Fibroblast of skin of right biceps (primary cell): ENCODE measurements at places on chromosomes 16 and 17.

DNA sequence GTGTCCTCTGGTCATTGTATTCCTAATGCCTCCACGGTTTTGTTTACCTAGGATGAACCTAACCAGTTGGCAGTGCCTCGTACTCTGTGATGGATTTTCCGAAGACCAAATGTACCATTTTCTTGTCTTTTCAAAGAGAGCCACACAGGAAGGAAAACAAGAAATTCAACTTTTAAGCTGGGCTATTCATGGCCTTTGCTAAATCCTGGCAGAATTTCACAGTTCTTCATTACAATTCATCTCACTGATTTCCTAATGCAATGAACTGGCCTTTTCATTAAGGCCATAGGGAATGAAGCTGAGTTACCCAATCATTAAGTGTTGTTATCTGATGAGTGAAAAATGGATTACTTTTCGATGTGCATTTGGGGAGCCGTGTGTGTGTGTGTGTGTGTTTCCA is 7.9 kb upstream of the KCNJ16 start:
- DNase-seq = no peak

DNA sequence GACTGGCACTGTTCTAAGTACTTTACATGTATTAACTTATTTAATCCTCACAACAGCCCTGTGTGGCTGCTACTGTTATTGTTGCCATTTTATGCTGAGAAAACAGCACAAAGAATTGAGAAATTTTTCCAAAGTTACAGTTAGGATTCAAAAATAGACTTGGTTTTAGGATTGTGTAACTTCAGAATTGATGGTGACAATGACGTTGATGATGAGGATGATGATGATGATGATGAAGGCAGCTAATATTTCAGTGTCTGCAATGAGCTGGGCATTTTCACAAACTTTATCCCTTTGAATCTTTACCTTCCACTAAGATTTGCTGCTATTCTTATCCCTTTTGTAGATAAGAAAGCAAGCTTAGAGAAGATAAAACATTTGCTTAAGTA is 22.1 kb downstream of the PRKCB start:
- DNase-seq = no peak

DNA sequence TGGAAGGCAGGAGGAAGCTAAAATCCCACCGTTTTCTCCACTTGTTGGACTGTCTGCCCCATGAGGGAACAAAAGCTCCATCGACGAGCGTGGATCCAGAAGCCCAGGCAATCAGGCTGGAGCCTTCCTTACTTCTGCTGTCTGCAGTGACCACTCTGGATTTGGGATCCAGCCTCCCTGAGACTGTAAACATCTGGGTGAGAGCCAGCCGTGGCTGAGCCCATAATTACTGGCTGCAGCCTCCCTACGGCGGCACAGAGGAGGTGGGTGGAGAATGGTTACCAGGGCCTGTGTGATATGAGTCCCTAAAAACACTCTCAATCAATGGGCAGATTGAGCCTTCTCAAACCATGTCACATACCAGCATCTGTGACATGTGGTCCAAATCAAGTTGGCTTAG is 158.2 kb downstream of the FOXL1 start:
- no peak for DNase-seq

DNA sequence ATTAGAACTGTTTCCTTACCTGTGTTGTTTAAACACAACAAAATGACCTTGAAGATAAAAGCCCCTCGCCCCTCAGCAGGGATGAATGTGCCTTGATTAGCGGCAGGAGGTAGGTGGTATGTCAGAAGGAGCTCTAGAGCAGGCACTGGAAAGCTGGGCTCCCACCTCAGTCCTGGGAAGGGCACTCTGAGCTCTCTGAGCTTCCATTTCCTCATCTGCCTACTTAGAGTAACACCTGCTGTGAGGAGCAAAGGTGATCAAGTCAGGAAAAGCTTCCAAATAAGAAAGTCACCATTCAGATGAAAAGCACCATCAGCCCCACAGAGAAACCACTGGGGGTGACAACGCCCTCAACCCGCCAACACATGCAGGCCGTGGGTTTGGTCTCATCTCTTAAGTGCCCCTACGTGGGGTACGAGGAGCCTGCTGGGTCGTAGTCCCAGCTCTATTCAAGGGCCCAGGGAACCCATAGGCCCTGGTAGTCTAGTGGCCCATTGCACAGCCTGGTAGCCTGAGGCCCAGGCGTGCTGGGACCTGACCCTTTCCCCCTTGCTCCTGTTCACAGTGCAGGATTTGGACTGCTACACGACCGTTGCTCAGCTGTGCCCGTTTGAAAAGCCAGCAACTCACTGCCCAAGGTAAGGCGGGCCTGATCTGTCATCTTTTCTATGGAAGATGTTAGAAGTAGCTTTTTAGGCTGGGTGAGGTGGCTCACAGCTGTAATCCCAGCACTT is 57.3 kb downstream of the CRISPLD2 start:
- DNase-seq = no peak

- peak; percentile 21 for DNase-seq
Observed at GRCh38 chr17:30263552-30264333, 28.0 kb downstream of the BLMH start.

- no peak for DNase-seq
Observed at GRCh38 chr17:36507266-36507665, 20.8 kb downstream of the ZNHIT3 start.

DNA sequence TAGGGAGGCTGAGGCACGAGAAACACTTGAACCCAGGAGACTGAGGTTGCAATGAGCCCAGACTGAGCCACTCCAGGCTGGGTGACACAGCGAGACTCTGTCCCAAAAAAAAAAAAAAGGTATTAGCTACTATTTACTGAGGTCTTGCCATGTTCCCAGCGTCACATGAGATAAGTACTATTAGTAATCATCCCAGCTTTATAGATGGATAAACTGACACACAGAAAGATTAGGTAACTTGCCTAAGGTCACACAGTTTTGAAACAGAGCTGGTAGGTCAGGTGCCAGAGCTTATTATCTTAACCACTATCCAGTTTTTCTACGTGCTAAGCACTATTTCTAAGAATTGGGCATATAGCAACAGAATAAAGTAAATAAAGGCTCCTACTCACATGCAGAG is 51.6 kb downstream of the TEX14 start:
- no peak for DNase-seq

DNA sequence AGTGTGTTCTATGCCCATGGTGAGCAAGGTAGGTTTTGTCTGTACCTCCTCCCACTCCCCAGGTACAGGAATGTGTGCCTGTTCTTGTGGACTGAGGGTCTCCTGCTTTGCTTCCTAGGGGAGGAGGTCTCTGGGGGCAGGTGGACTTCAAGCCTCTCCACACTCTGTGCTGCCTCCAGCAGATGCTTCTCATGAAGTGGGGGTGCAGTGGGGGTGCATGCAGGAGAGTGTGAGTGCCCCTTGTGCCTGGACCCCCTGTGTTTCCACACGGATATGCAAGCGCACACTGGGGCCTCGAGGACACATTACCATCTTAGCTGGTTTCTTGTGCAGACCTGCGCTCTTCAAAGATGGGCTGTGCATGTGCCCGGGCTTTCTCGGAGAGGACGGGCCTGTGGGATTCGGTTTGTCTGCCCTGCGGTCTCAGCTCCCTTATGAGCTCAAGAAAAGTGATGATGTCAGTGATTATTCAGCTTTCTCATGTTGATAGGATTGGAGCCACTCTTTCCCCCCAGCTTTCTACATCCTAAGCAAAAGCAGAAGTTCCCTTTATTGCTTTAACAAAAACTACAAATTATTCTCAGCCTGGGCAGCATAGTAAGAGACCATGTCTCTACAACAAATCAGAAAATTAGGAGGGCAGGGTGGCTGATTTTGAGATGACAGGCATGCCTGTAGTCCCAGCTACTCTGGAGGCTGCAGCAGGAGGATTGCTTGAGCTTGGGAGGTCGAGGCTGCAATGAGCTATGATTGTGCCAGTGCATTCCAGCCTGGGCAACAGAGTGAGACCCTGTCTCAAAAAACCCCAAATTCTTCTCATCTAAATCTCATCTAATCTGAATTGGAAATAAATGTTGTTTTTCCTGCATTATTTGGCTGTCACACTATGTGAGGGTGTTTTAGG is 86.8 kb downstream of the RPTOR start:
- DNase-seq = no peak

GRCh38 chr17:5530265-5531084 is 44.1 kb downstream of the MIS12 start:
- no peak for DNase-seq

DNA sequence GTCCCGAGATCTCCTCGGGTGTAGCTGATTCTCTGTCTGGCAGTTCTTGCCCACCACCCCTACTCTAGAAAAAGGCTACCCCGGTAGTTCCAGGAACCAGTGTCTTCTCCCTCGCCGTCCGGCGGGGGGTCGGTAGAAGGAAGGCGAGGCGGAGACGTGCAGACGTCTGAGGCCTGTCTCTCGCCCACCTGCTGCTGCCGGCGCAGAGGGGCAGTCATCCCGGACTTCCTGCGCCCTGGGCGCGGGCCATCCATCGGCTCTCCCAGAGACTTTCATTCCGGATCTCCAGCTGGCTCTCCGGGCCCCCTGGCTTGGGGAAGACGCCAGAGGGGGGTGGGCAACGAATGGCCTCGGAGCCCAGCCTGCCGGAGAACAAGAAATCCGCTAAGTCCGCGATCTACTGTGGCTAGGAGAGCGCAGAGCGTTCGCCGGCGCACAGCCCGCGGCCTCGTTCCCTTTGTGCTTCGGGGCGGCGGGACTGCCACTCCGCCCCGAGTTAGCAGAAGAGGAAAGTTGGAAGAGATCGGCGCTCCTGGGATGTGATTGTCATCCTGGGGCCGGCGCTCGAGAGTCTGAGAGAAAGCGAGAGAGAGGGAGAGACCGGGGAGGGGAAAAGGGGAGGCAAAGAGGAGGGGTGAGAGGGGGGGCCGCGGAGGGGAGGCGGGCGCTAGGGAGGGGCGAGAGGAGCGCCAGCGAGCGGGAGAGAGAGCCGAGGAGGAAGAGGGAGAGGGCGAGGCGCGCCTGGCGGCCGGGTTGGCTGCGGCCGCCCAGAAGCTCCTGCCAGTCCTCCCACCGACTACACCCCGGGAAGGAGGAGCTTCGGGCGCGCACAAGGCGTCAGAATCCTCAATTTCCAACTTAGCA is at the start of gene IRX5:
TSS of gene IRX5 (plus strand) at position 861 of the 864 bp plus-strand sequence. CDS start 334 bp downstream, outside the sequence.
- peak; percentile 99 for DNase-seq

DNA sequence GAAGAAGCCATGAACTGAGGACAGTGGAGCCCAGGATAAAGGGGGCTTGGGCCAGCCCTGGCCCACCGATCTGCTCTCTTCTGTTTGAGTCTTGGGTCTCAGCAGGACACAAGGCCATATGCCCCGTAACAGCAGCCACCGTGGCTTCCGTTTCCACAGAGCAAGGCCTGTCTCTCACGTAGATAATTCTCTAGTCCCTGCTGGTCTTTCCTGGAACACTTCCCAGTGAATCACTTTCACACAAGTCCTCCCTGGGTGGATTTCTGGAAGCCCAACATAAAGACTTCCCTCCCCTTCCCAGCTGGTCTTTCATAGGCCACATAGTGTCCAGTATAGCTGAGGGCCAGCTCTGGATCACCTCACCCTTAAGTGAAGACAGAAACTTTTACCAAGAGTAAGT is 19.9 kb upstream of the C16orf78 start:
- DNase-seq = no peak

DNA sequence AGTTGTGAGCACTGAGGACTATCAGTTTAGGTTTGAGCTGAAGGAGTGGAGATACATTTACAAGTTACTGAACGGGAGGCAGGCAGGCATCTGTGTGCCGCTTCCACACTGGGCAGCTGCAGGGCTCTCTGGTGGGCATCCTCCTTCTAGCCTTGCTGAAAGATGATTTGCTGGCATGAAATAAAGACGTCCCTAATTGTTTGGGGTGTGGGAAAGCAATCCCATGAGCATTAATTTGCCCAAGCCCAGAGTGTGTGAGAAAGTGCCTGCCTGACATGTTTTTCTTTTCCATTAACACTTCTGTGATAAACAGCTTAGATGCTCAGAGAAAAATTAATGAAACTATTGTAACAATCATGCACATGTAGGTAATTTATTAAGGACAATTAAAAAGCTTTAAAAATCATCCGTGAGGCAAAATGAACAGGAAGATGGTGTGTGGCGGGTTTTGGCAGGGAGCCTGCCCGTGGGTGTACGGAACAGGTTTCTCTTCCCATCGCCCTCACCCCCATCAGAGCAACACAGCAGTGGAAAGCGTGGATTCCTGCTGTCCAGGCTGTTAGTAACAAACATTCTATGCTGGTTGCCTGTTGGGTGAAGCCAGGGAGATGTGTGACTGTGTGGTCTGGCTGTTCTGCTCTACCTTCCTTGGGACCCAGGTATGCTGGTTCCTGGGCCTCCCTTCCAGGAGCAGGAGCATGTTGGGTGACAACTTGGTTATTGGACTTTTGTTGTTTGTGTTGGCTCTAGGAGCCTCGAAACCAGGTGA is 191.9 kb downstream of the MSI2 start:
- DNase-seq = no peak
